ENCODE measurements at places on chromosomes 11 and 22. TPM values are rescaled to one million over a fixed set of nuclear protein-coding genes. Genes with fewer than 3 reads are reported as not detected.
A peak's percentile ranks its signal among the peaks of the same experiment; 100 is the strongest.

- DNase-seq = peak; percentile 75
Measured at GRCh38 chr11:1837171-1838076, 1.4 kb upstream of the TNNI2 start.

DNA sequence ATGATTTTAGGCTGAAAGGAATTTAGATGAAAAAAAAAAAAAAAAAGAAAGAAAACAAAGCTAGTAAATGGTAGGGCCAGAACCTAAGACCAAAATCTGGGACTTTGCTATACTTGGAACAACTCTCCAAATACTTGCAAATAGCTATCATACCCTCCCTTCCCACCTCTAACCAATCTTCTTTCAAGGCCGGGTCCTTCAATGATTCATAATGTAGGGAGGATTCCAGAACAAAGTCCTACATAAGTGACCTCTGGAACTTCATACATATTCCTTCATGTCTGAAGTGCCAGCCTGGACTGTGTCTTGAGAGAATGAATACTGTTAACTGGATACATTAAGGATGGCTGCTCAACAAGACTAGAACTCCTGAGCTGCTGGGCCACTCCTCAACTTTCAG lies 9.9 kb downstream of the STK33 start:
- DNase-seq = no peak

GRCh38 chr11:69213964-69214363 lies 58.2 kb downstream of the SMIM38 start:
- DNase-seq = no peak

- DNase-seq = no peak
Measured at GRCh38 chr22:20591295-20591645, 83.9 kb downstream of the MED15 start.

DNA sequence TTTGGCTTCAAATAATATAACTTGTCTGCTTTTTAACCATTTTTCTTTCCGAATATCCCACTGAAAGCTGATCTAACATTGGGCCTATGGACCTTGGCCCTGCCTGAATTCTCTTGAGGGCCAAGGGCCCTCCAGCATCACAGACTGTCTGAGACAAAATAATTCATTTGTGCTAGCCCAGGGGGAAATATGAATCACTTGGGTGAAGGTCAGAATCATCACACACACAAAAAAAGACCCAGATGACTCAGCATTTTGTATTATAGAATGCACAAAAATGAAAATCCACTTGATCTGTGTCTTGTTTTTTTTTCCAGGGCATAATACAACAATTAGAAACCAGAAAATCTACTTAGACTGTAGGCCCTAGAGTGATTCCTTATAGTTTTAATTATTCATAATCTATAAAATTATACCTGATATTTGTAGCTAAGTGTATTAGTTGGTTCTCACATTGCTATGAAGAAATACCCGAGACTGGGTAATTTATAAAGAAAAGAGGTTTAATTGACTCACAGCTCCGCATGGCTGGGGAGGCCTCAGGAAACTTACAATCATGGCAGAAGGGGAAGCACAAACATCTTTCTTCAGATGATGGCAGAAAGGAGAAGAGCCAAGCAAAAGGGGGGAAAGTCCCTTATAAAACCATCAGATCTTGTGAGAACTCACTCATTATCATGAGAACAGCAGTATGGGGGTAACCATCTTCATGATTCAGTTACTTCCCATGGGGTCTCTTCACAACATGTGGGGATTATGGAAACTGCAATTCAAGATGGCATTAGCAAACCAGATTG lies 15.6 kb upstream of the RDX start:
- DNase-seq = no peak

GRCh38 chr11:13699041-13699440 lies 30.6 kb downstream of the FAR1 start:
- DNase-seq = no peak

GRCh38 chr11:84256618-84257017 lies 970.5 kb upstream of the CCDC90B start:
- DNase-seq = no peak

DNA sequence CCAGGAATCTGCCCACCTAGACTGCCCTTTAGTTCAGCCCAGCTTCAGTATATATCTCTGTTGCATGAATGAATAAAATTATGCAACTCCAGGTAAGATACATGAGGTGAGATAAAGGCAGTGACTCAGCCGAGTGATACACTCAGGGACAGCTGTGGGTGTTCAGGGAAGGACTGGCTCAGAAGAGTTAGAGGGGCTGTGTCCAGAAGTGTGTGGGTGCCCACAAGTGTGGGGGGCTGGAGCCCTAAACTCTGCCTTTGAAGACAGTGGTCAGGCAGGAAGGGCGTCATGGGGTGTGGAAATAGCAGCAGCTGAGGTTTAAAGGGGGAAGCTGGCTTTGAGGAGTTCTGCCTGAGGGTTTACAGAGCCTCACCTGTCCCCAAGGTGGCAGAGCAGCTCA lies 8.3 kb downstream of the FTH1 start:
- DNase-seq = no peak

The RAPSN gene
- total RNA-seq = 0.95 TPM

The SPTBN2 gene
- total RNA-seq = 17.1 TPM

The YAP1 gene
- 158 TPM for total RNA-seq

DNA sequence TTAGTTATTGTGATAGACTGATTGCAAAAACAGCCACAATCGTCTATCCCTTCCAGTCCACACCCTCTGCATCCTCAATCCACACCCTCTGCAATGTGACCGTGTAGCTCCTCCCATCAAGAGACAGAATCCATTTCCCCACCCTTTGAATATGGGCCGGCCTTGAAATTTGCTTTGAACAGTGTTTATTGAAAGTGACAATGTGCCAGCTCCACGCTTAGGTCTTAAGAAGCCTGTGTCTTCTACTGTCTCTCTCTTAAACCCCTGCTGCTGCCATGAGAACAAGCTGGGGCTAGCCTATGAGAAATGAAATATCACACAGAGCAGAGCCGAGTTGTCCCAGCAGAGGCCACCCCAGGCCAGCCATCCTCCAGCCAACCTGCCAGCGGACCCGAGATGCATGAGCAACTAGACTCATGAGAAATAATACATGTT lies 22.3 kb upstream of the MICAL2 start:
- DNase-seq = no peak

GRCh38 chr11:11567936-11568650 lies 53.7 kb downstream of the GALNT18 start:
- DNase-seq = no peak

- no peak for DNase-seq
Measured at GRCh38 chr11:94845622-94846021, 77.5 kb downstream of the AMOTL1 start.

DNA sequence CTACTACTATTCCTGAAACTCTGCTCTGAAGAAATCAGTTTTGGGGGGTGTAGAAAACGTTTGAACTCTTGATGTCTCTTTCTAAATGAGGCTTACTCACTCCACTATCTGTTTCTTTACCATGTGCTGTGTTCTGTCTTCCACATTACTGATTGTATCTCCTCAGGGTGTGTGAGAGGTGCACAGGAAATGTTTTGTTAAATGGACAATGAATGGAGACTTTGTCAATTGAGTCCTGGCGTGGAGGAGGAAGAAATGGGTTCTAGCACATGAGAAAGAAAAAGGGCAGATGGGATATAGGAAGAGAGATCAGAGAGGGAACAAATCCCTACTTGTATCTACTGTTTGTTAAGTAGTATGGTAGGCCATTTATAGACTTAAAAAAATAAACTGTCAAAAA lies 577.1 kb upstream of the CCDC90B start:
- no peak for DNase-seq

GRCh38 chr22:23752090-23752691 lies 1.3 kb upstream of the ZNF70 start:
- no peak for DNase-seq

The HBG1 gene
- not detected for total RNA-seq

DNA sequence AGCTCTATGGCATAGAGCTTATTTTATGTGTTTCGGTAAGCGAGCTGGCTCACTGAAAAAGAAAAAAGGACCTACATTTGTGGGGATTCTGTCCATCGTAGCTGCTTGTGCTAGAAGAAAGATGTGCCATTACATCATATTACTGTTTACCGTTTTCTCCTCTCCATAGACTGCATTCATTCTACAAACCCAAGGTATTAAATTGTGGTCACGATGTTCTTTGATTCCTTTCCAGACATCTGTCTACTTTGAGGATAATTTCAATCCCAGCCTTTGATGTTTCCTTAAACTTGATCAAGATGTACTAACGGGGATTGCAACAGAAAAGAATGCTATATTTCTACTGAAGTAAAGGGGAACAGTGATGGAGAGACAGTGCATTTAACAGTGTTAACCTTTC lies 5.5 kb upstream of the OR52N1 start:
- DNase-seq = no peak

DNA sequence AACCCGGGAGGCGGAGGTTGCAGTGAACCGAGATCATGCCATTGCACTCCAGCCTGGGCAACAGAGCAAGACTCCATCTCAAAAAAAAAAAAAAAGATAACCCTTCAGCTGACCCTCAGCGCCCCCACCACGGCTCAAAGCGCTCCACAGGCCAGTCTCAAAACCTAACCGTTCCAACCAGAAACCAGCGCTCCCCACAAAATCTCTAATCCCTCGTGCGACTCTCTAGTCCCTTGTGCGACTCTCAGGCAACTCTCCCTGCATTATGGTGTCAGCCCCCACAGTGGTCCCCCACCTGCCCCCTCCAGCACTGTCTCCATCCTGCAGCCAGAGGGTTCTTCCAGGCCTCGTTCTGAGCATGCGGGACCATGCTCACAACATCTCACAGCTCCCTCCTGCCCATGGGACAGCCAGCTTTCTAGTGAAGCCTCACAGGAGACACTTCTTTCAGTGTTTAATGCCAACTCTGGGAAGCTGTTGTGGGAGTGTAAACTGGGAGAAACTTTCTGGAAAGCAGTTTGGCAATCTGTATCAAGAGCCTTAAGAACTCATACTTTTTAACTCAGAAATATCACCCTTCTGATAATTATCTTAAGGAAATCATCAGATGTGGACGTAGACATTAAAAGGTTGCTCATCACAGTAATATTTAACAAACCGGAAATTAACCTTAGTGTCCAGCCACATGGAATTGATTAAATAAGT lies 4.2 kb upstream of the RASGRP2 start:
- DNase-seq = no peak

The MRGPRX4 gene
- total RNA-seq = not detected

The NFRKB gene
- 31.7 TPM for total RNA-seq

- no peak for DNase-seq
Measured at GRCh38 chr11:38683484-38683883, 2085.4 kb upstream of the RAG2 start.

DNA sequence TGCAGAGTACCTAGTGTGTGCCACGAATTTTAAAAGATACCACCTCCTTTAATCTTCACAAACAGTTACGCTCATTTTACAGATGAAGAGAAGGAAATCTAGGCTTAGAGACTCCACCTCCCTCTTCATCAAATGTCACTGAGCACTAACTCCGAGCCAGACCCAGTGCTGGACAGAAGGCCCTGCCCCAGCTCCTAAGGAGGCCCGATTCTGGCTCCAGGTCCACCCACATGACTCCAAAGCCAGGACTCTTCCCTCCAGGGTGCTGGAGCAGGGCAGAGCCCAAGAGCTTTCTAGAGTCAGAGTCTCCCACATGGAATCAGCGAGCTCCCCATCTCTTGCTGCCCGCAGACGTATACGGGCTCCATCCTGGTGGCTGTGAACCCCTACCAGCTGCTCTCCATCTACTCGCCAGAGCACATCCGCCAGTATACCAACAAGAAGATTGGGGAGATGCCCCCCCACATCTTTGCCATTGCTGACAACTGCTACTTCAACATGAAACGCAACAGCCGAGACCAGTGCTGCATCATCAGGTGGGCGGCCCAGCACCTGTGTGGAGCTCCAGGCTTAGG lies 27.6 kb downstream of the MYO7A start:
- no peak for DNase-seq

Measured in endothelial cell (in vitro differentiated cells).